ENCODE measurements at places on chromosomes 16 and 17. TPM values are rescaled to one million over a fixed set of nuclear protein-coding genes. Genes with fewer than 3 reads are reported as not detected.

The CEP112 gene
- 8.4 TPM for total RNA-seq

The TMEM95 gene
- not detected for total RNA-seq

The IGFALS gene
- 1.4 TPM for total RNA-seq

The VMO1 gene
- total RNA-seq = 0.28 TPM

The NPIPA2 gene
- total RNA-seq = 0.54 TPM

The PRDM7 gene
- not detected for total RNA-seq

The E2F4 gene
- total RNA-seq = 14.8 TPM

The CES1 gene
- 11.4 TPM for total RNA-seq

The C17orf100 gene
- 1.5 TPM for total RNA-seq

The CFAP97D1 gene
- not detected for total RNA-seq

The NXPH3 gene
- total RNA-seq = 0.24 TPM

The SLC12A3 gene
- total RNA-seq = 0.12 TPM

The TBC1D16 gene
- total RNA-seq = 17.1 TPM

The TMC7 gene
- 0.20 TPM for total RNA-seq

The GPRC5B gene
- 35.5 TPM for total RNA-seq

The KRTAP9-8 gene
- total RNA-seq = not detected

The KRT33B gene
- total RNA-seq = not detected

The KRTAP1-5 gene
- total RNA-seq = not detected

The FBXW10 gene
- 0.05 TPM for total RNA-seq

The KIAA0513 gene
- 15.6 TPM for total RNA-seq

The ADAP2 gene
- 2.5 TPM for total RNA-seq

The GPR179 gene
- total RNA-seq = not detected

The ATAD5 gene
- 0.42 TPM for total RNA-seq

The SPECC1 gene
- total RNA-seq = 22.2 TPM

The SYNGR3 gene
- 1.5 TPM for total RNA-seq

The SYCE1L gene
- total RNA-seq = 2.1 TPM

The CCL17 gene
- total RNA-seq = not detected

The ANKRD40CL gene
- not detected for total RNA-seq

The TNP2 gene
- not detected for total RNA-seq

The EVPLL gene
- not detected for total RNA-seq

The PRR35 gene
- total RNA-seq = 0.22 TPM

The NOXO1 gene
- total RNA-seq = 0.58 TPM

The GLP2R gene
- total RNA-seq = 1.7 TPM

The TNRC6A gene
- 15.6 TPM for total RNA-seq

The ABCC12 gene
- not detected for total RNA-seq

The MRPL28 gene
- total RNA-seq = 22.0 TPM

The CTRB1 gene
- total RNA-seq = 22,871 TPM

The CCL1 gene
- not detected for total RNA-seq

The TEKT5 gene
- total RNA-seq = 0.18 TPM

The CCDC92B gene
- 0.76 TPM for total RNA-seq

The KRT36 gene
- not detected for total RNA-seq

The CDH8 gene
- not detected for total RNA-seq
